ENCODE measurements at places on chromosomes 16 and 17. TPM values are rescaled to one million over a fixed set of nuclear protein-coding genes. Genes with fewer than 3 reads are reported as not detected.

DNA sequence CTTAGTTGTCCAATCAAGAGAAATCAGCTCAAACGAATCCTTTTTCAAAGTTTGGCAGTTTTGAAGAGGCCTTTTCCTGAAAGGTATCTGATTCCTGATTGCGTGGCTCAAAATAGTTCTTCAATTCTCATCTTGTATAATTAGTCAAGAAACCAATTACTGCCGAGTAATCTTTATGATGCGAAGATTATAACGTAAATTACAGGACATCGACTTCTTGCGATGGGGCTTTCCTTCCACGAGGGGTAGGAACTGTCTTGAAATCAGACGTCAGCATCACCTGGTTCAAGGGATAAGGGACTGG, 644 bp upstream of the ARL2BP start:
- no peak for DNase-seq

GRCh38 chr17:7825206-7825990, 8.6 kb upstream of the KDM6B start:
- no peak for DNase-seq

- no peak for DNase-seq
Measured at GRCh38 chr16:57265850-57266530, 18.5 kb downstream of the PLLP start.

The ODAD4 gene
- 0.47 TPM for polyA plus RNA-seq

The ZCCHC14 gene
- 7.9 TPM for polyA plus RNA-seq

DNA sequence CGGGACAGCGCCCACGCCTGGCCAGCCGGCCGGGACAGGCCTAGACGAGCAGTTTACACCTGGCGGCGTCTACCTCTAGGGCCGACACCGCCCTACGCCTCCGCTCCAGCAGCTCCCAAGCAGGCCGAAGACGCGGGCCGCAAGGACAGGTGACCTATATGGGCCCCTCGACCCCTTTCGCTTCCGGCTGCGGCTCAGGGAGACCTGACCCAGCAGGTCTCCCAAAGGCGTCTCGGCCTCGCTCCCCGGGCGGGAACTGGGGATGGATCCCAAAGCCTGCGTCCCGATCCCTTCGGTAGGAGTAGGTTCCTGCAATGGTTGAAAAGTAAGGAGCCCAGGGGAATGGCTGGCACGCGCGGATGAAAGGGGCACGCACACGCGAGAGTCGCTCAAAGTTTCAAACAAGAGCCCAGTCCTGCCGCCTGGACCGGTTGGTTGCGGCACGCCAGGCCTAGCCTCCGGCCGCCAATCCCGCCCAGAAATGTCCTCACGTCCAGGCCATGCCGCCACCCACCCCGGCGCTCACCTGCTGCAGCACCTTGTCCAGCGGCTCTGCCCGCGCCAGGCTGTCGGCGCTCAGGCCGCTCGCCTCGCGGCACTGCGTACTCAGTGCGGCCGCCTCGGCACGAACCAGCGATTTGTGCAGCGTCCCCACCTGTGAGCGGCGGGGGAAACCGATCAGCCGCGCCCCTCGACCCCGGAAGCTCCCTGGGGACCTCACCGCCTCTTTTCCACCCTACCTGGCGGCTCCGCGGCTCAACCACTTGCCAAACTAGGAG, 630 bp downstream of the ESRP2 start:
- DNase-seq: no peak

DNA sequence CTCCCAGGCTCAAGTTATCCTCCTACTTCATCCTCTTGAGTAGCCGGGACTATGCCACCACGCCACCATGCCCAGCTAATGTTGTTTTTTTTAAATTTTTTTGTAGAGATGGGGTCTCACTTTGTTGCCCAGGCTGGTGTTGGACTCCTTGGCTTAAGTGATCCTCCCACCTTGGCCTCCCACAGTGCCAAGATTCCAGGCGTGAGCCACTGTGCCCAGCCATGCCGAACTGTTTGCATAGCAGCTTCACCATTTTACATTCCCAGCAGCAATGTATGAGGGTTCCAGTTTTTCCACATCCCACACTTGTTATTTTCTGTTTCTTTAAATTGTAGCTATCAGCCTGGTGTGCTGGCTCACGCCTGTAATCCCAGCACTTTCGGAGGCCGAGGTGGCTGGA, 2.2 kb upstream of the CTRB1 start:
- no peak for DNase-seq

DNA sequence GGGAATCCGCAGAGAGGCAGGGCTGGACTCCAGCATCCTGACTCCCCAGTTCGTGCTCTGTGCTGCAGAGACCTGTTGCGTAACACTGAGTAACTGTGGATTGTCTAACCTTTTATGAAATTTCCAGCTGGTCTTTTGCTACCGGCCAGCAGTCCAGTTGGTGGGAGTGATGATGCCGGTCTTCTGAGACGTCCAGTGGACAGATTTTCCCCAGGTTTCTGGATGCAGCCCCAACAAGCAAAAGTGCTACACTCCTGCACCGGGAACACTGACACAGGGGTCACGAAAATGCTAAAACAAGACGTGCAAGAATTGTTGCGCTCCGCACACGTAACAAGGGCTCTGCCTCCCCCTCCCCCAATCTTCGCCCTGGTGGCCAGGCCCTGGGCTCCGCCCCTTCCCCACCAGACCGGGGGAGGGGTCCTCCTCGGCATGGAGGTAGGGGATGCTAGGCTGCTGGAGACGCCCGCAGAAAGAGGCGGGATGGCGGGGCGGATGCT, 701 bp upstream of the MRC2 start:
- peak; percentile 61 for DNase-seq

The TPPP3 gene
- 1.5 TPM for polyA plus RNA-seq

- no peak for DNase-seq
Measured at GRCh38 chr16:50326835-50327465, 41.8 kb downstream of the BRD7 start.

DNA sequence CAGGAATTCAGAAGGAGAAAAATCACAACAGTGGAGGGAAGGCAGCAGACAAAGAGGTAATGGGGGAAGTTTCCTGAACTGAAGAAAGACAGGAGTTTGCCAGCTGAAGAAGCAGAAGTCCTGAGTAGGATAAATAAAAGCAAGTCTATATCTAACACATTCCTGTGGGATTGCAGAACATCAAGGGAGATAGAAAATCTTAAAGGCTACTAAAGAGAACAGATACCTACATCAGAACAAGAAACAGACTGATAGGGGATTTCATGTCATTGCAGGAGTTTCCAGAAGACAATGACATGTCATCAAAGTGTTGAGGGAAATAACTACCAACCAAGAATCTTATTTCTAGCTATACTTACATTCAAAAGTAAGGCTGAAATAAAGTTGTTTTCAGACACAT, 21.3 kb upstream of the CRYBA1 start:
- DNase-seq: no peak

The SDR42E1 gene
- polyA plus RNA-seq: 0.99 TPM

The CDK5R1 gene
- polyA plus RNA-seq: 0.32 TPM

The EVPL gene
- polyA plus RNA-seq: not detected

GRCh38 chr16:62068747-62069146, 32.5 kb upstream of the CDH8 start:
- no peak for DNase-seq

DNA sequence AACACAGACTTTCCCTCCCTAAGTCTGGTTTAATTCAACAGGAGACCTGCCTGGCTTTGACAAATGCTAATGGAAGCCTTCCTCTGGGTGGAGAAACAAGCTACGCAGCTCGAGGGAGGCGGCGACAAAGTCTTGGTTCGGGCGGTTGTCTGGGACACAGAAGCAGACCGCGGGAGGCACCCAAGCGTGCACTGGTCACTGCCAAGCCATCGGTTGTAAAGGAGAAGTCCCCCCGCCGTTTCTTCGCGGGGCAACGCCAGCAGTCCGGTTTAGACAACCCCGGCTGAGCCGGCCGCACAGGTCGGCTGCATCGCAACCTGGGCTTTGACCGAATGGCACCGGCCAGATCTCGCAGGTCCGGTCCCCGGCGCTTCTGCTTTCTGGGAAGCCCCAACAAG, 586 bp downstream of the GLYR1 start:
- DNase-seq: no peak
